ENCODE measurements at places on chromosomes 3 and 15. TPM values are rescaled to one million over a fixed set of nuclear protein-coding genes. Genes with fewer than 3 reads are reported as not detected.

The LRRC49 gene
- 22.0 TPM for total RNA-seq

The KLHL25 gene
- total RNA-seq = 7.1 TPM

The TIMP4 gene
- total RNA-seq = 0.69 TPM

The CRABP1 gene
- total RNA-seq = not detected

The PGBD4 gene
- 3.3 TPM for total RNA-seq

The CAV3 gene
- total RNA-seq = not detected

The CKMT1A gene
- not detected for total RNA-seq

The LYSMD4 gene
- 8.8 TPM for total RNA-seq

The LSMEM2 gene
- total RNA-seq = not detected

The REC114 gene
- total RNA-seq = not detected

The THPO gene
- total RNA-seq = 0.35 TPM

The NEIL1 gene
- total RNA-seq = 12.7 TPM

The FBXW12 gene
- not detected for total RNA-seq

The SAMD7 gene
- not detected for total RNA-seq

The UROC1 gene
- total RNA-seq = not detected

The TRIM42 gene
- not detected for total RNA-seq

The MST1 gene
- total RNA-seq = 2.3 TPM

The TEX55 gene
- total RNA-seq = not detected

The SEMA5B gene
- not detected for total RNA-seq

The PRSS50 gene
- total RNA-seq = not detected

The TM4SF18 gene
- total RNA-seq = 21.5 TPM

The SERPINI2 gene
- total RNA-seq = not detected

The EDEM1 gene
- total RNA-seq = 27.4 TPM

The SNTN gene
- not detected for total RNA-seq

The SYNM gene
- total RNA-seq = 1.7 TPM

The PATL2 gene
- not detected for total RNA-seq

The FANCD2OS gene
- not detected for total RNA-seq

The STX19 gene
- total RNA-seq = not detected

The MNS1 gene
- total RNA-seq = 0.35 TPM

The GOLGA6A gene
- 0.05 TPM for total RNA-seq

The GUCA1C gene
- total RNA-seq = 3.9 TPM

The LRTM1 gene
- not detected for total RNA-seq

The C3orf49 gene
- not detected for total RNA-seq

The COLQ gene
- total RNA-seq = not detected

The CISH gene
- total RNA-seq = 1.9 TPM

The LHFPL4 gene
- 0.05 TPM for total RNA-seq

The PSTPIP1 gene
- not detected for total RNA-seq

The CEMIP gene
- total RNA-seq = 0.52 TPM

The GP9 gene
- total RNA-seq = not detected

The CCK gene
- 0.69 TPM for total RNA-seq

The GNAT1 gene
- 0.05 TPM for total RNA-seq

The PARP6 gene
- total RNA-seq = 22.3 TPM

All from renal cortical epithelial cell (primary cell).